ENCODE measurements at places on chromosomes 5 and 9.

GRCh38 chr5:1509346-1510085 is 14.2 kb downstream of the LPCAT1 start:
- DNase-seq = peak; percentile 1

DNA sequence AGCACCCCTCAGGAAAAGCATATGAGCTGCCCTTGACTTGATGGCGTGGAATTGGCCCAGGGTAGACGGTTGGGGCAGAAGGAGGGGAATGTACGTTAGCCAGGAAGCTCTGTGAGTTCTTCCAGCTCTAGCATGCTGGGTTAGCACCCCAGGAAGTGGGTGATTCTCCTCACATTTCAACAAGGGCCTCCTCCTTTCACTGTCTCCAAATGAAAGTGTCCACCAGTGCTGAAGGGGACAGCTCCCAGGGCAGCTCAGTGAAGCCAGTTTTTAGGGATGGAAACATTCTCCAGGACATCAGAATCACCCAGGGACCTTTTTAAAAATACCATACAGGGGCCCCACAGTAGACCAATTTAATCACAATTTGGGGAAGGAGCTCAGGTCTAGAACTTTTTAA is 17.2 kb upstream of the AFAP1L1 start:
- DNase-seq = no peak

DNA sequence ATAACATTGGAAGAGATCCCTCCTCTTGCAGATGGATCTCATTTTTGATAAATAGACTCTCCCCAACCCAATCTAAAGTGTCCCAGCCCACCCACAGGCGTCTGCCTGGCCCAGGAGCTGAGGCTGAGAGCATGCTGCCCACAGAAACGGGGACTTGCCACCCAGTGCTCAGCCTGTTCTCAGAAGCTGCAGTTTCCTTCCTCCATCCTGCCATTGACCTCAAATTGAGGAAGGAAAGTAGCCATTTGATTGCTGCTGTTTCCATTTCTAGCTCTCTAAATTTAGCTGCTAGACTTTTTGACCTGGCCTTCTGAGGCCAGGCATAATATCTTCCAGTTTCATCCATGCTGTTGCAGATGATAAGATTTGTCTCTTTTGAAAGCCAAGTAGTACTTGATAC is 31.1 kb upstream of the FRMD3 start:
- DNase-seq = no peak

- no peak for DNase-seq
Observed at GRCh38 chr5:119405419-119405818, 46.9 kb upstream of the HSD17B4 start.

DNA sequence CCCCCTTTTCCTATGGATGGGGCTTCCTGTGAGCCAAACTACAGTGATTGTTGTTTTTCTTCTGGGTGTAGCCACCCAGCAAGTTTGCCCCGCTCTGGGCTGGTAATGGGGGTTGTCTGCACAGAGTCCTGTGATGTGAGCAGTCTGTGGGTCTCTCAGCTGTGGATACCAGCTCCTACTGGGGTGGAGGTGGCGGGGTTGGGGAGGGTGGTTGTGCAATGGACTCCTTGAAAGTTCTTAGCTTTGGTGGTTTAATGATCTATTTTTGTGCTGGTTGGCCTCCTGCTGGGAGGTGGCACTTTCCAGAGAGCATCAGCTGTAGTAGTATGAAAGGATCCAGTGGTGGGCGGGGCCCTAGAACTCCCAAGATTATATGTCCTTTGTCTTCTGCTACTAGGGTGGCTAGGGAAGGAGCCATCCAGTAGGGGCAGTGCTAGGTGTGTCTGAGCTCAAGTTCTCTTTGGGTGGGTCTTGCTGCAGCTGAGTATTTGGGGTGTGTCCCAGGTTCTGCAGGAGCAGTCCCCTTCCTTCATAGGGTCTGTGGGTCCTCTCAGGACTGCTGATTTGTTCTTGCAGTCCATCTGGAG is 275.6 kb upstream of the PAPPA start:
- DNase-seq = no peak

GRCh38 chr9:121082075-121082474 is 7.3 kb downstream of the CNTRL start:
- DNase-seq = no peak

DNA sequence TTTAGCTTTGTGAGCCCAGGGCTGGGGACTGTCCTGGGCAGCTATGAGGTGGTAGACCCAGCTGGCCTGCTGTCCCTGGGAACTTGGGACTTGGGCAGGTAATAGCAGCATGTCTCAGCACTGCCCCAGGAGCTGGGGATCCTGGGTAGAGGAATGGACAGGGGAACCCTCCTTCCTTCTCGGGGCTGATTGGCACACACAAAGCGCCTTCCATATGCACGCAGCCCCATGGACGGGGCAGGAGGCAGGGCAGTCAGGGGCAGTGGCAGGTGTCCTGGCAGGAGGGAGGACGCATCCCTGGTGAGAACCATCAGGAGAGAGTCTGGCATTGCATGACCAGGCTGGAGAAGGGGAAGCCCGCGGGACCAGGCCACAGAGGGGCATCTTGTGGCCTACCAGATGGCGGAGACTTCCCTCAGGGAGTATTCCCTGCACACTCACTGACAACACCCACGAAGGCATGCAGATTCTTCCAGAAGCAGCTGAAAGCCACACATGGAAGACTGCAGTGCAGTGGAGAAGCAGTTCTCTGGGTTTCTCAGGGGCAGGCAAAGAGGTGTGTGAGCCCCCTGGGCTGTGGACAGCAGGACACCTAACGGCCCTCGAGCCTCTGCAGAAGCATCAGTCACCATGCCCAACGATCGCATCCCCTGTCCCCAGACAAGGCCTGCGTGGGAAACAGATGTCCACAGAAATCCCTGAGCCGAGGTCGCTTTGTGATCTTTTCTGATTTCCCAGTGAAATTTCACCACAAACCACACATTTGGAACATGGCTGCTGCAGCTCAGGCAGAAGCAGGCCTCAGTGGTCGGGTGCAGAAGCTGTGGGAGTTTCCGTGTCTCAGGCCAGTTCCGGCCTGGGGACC is 7.0 kb upstream of the NKD2 start:
- DNase-seq = no peak

GRCh38 chr9:136399176-136400037 is 563 bp downstream of the SNAPC4 start:
- DNase-seq = peak; percentile 23

GRCh38 chr5:69454460-69455249 is 37.9 kb upstream of the OCLN start:
- no peak for DNase-seq

GRCh38 chr5:133026664-133027153 is 360 bp upstream of the ZCCHC10 start:
- DNase-seq = no peak

DNA sequence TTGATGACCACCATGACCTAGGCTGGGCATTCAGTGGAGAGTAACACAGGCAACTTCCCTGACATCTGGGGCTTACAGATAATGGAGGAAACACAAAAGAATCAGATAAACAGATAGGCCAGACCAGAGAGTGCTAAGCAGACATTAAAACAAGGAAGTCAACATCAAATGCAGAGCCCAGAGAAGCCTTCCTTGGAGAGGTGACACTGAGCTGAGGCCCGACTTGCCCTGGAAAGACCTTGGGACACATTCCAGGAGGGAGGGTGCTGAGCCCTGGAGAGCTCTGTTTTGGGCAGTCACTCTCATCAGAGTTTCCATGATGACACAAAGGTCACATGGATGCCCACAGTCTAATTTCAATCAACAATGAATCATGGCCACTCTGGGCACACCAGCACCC is 31.9 kb upstream of the C5orf58 start:
- DNase-seq = no peak

- no peak for DNase-seq
Observed at GRCh38 chr5:69312459-69313160, 20.0 kb downstream of the CCDC125 start.

DNA sequence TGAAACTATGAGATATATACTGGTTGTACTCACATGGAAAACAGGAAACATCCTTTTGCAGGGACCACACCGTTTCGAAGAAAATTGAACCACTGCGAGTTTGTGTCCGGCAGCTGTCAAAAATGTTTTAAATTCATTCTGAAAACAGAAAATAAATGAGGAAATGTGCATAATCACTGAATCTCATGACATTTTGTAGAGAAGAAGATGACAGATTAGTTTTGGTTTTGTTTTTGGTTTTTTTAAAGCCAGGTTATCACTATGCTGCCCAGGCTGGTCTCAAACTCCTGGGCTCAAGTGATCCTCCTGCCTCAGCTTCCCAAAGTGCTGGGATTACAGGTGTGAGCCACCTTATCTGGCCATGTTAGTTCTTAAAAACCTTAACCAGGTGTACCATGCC is 3.5 kb downstream of the TXNDC8 start:
- DNase-seq = no peak

GRCh38 chr5:134005417-134006061 is 764 bp upstream of the VDAC1 start:
- DNase-seq = no peak

DNA sequence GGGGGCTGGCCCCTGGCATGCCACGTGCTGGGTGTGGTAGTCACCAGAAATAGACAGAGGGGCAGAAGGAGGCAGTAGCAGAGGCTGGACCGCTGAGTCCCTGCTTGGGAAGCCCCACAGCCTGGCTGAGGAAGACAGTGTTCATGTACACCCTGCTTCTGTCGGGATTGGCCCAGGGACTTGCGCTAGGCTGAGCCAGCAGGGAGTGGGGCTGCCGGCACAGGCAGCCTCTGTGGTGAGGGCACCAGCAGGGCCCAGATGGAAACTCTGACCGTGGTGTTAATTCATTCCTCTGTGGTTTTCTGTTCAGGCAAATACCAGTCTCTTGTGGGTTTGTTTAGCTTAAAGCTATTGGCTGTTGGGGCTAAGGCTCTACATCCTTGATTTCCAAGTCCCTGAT is 108.6 kb upstream of the RAD23B start:
- no peak for DNase-seq

- no peak for DNase-seq
Observed at GRCh38 chr9:69297300-69297980, 27.6 kb upstream of the ENTREP1 start.

- DNase-seq = no peak
Observed at GRCh38 chr5:126360467-126360866, 62.7 kb upstream of the GRAMD2B start.

GRCh38 chr5:74870299-74871067 is 4.3 kb upstream of the FAM169A start:
- no peak for DNase-seq

GRCh38 chr5:157196045-157196444 is 15.4 kb downstream of the ITK start:
- DNase-seq = no peak

DNA sequence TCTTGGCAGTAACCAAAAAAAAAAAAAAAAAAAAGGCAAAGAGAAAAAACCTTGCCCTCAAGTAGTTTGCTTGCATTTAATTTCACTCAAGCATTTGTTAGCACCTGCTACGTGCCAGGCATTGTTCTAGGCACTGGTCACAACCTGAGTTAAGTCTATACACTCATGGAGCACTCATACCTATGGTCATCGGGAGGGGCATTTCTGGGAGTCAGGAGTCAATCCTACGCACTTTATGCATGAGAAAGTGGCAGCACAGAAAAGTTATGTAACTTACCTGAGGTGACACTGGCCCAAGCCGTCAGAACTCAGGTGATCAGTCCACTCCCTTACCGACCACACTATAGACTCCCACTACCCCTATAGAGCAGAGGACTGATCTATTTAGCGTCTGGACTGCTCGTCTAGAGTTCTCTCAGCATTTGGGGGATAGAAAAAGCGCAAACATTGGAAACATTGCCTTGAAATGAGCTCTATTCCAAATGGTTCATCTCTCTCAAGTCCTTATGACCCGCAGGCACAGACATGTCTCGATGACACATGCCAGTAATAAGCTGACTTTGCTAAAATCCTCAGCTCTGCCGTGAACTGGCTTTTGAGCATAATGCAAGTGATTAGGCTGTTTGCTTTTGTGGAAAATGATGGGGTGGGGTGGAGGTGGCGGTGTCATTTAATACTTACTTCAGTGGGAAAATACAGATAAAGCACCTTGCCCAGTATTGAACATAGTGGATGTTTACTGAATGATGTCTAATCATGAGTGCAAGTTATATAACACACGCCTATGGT is 160.2 kb downstream of the ARHGEF28 start:
- DNase-seq = no peak

- DNase-seq = no peak
Observed at GRCh38 chr5:6423327-6424109, 25.1 kb upstream of the UBE2QL1 start.

DNA sequence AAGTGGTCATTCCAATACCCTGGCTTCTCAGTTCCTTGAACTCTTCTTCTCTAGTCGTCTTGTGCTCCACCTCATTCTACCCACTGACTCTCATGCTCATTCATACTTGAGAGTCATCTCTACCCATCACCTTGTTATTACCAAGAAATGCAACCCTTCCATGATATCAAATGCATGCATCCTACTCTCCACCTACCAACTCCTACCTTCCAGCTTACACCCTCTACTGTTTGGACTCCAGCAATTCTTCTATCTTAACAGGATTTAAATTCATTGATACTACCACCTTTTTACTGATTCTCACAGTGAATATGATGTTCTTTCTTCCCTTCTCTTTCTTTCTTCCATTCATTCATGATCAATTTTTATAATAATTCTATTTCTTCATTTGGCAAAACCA is 30.7 kb downstream of the NRG2 start:
- DNase-seq = no peak

DNA sequence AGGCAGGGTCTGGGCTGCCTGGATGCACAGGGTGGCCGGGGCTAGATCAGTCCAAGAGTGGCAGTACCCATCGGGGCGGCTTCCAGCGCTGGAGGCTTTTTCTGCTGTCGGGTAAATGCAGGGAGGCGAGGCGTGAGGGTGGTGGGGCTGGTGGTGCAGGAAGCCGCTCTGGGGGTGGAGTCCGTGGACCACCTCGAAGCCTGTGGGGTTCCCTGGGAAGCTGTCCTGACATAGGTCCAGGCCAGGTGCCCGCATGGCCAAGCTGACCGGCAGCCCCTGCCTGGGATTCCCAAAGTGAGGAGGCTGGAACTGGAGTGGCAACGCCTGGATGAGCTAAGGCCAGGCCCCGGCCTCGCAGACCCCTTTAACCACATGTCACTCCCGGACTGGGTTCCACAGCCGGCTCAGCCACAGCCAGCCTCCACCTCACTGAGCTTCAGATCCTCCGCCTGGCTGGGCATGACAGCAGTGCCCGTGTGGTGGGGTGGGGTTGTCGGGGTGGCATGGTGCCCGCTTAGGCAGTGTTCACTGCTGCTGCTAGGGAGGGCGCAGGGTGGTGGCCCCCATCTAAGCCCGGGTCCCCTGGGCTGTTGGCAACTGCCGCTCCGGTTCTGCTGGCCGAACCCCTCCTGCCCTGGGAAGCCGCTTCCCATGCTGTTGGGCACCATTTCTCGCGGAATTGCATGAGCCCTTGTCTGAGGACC is 1.4 kb upstream of the QRFP start:
- no peak for DNase-seq

DNA sequence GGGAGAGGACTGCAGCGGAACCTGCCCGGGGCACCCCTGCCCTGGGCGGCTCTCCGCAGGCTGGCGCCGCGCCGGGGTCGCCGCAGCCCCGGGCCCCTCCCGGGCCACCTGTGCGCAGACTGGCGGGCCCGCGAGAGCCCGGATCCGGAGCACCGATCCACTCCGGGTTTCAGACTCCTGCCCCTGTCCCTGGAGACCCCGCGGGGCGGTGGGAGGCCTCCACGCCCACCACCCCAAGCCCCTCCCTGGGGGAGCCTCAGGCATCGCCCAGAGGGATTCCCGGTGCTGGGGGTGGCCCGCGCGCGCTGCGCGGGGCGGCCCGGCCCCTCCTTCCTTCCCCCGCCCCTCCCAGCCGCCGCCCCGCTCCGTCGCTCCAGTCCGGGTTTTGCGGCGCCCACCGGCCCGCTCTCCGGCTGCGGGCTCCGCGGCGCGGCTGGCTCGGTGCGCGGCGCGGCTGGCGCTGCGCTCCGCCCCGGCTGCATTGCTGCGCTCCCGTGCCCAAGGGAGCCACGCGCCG is at the start of gene UNC5A:
TSS of gene UNC5A (plus strand) at position 479 of the 517 bp plus-strand sequence. CDS start 192 bp downstream, outside the sequence.
- peak; percentile 62 for DNase-seq

All from T-helper 2 cell (primary cell).